ENCODE measurements at places on chromosomes 16 and 17.

GRCh38 chr16:4052801-4053293 lies 63.4 kb downstream of the ADCY9 start:
- no peak for DNase-seq

GRCh38 chr16:75620326-75621169 lies 2.5 kb downstream of the ADAT1 start:
- DNase-seq: no peak

DNA sequence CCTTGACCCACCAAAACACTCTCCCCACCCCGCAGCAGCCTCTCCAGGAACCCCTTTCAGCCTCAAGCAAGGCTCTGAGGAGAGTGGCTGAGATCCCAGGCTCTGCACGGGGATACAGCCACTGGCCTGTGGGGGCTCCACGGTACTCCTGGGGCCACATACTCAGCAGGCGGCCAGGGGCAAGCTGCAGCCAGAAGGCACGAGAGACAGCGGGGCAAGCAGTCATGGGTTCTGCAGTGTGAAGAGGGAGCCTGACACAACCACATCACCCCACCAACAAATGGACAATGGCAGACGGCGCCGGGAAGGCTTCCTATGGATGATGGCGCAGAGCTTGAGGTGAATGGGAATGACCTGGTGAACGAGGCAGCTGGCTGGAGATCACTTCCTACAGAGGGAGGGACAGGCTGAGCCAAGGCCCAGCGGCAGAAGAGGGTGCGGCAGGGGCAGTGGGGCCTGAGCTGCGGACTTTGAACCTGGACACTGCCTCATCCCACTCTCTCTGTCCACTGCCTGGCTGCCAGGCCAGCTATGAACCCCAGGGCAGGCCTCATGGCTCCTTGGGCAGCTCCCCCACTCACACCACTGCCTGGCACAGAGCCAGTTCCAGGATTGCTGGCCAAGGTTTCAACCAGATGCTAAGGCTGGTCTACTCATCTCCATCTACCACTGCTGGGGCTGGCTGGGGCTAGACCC lies 10.8 kb upstream of the BCAR1 start:
- DNase-seq: no peak

GRCh38 chr16:21613781-21614180 lies 14.4 kb downstream of the METTL9 start:
- no peak for DNase-seq

DNA sequence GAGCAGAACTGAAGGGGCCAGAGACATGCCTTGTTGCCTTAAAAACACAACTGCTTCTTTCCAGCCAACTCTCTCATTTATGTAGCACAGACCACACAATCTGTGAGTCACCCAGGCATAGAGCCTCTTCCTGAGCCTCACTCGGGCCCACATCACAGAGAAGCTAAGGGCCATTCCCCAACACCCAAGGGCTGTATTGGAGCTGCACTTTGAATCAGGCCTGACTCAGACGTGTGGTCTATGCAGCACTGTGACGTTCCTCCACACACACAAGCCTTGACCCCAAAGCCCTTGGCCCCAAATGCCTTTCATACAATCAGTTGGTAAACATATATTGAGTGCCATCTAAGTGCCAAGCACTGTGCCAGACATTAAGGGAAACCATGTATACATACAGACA lies 308.9 kb upstream of the DYNLRB2 start:
- peak; percentile 47 for DNase-seq

DNA sequence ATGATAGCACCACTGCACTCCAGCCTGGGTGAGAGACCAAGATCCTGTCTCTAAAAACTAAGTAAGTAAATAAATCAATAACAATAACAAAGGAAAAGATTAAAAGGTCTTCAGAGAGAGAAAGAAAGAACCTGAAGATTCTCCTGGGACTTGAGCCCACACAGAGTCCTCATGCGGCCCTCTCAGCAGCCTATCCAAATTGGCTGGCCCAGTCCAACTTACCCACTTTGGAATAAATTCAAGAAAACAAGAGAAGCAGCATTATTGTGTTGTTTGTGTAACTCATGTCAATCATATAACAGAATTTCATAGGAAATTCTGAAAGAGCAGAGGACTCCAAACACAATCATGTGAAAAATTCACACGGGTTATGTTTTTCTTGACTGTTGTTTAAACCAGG lies 3.8 kb downstream of the SLX4 start:
- no peak for DNase-seq

GRCh38 chr16:27828671-27829070 lies 234.8 kb downstream of the GSG1L start:
- DNase-seq: no peak

DNA sequence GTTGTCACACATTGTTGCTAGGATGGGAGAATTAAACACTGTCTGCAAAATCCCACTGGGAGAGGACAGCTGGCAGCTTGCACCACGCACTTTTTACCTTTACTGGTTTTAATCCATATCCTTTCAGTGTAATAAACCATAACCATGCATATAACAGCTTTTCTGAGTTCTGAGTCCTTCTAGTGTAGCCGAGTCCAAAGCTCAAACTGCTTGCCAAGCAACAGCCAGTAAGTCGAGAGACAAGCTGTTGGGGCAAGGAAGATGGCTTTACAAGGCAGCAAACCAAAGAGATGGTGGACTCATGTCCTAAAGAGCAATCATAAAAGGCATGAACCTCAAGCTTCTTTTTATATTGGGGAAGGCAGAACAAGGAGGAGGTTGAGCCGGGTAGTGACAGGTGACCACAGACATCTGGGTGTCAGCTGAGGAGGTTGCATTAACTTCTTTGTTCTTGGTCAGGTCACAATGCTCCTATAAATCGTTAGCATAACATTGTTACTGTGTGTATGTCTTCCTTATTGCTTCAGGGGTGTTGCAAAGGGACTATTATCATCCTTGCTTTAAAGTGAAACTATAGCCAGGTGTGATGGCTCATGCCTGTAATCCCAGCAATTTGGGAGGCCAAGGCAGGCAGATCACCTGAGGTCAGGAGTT lies 7.3 kb upstream of the CD300H start:
- no peak for DNase-seq

DNA sequence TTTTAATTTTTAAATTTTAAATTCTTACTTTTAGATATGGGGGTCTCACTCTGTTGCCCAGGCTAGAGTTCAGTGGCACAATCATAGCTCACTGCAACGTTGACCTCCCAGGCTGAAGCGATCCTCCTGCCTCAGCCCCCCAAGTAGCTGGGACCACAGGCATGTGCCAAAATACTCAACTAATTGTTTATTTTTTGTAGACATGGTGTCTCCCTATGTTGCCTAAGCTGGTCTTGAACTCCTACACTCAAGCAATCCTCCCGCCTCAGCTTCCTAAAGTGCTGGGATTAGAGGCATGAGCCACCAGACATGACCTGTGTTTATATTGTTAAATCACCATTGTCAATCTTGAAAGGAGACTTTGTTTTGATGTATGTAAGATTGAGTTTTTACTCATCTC lies 332.2 kb downstream of the WWOX start:
- no peak for DNase-seq
